ENCODE measurements at places on chromosomes 7 and 10. TPM values are rescaled to one million over a fixed set of nuclear protein-coding genes. Genes with fewer than 3 reads are reported as not detected.

The FBXO24 gene
- 1.0 TPM for total RNA-seq

The PAX4 gene
- not detected for total RNA-seq

The GIMAP4 gene
- total RNA-seq: 9.8 TPM

The TRIM73 gene
- 4.2 TPM for total RNA-seq

- no peak for DNase-seq
Observed at GRCh38 chr7:71633551-71634008, 501.6 kb downstream of the GALNT17 start.

GRCh38 chr7:150755473-150756099 is 18.4 kb downstream of the GIMAP5 start:
- DNase-seq: no peak

All from left lobe of liver (tissue), 2 donors.